ENCODE measurements at places on chromosomes 1 and 21. TPM values are rescaled to one million over a fixed set of nuclear protein-coding genes. Genes with fewer than 3 reads are reported as not detected.

DNA sequence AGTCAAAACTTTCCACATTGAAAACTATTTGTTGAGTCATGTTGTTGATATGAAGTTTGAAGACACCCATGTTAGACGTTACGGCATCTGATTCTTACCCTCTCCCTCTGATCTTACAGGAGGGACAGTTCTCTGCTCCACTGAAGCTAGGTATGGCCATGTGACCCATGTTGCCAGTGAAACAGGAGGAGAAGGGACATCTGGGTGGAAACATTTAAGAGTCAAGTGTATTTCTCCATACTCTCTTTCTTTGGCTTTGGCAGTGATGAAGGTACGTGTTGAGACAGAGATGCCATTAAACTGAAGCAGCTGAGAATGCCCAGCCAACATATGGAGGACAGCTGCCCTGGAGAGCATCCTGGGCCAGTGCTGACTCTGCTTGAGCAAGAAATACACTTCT is 198.4 kb upstream of the PTGFR start:
- no peaks in the 10 kb centered on the region for H3K36me3 ChIP-seq
- H3K4me1 ChIP-seq = peaks cover 6% of the 10 kb centered on the region
- H3K27me3 ChIP-seq = no peaks in the 10 kb centered on the region
- no peak overlapping the region for H3K27ac ChIP-seq
- H3K4me3 ChIP-seq = no peak overlapping the region

Gene NTMT2
- not detected for total RNA-seq

GRCh38 chr1:220767312-220768125 is 19.2 kb upstream of the MTARC1 start:
- DNase-seq = no peak
- no peak overlapping the region for H3K27ac ChIP-seq
- no peaks in the 10 kb centered on the region for H3K36me3 ChIP-seq
- peaks cover 4% of the 10 kb centered on the region for H3K4me1 ChIP-seq

DNA sequence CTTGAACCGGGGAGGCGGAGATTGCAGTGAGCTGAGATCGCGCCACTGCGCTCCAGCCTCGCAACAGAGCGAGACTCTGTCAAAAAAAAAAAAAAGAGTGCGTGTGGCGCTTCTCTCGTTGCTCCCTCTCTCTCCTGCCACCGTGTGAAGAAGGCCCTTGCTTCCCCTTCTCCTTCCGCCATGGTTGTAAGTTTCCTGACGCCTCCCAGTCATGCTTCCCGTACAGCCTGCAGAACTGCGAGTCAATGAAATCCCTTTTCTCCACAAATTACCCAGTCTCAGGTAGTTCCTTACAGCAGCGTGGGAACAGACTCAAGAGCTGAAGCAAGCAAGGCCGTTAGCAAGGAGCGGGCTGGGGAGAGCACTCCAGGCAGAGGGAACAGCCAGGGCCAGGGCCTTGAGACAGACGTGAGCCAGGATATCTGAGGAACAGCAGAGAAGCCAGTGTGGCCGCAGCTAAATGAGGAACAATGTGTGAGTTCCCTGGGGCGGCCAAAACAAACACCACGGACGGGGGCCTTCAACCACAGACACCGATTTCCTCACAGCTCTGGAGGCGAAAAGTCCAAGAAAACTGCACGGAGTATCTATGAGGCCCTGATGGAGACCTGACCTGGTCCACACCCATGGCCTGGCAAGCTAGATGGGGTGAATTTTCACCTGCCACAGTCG is 54.2 kb upstream of the ETS2 start:
- peaks cover 4% of the 10 kb centered on the region for H3K27me3 ChIP-seq
- no peak for DNase-seq
- no peak overlapping the region for H3K4me3 ChIP-seq
- H3K27ac ChIP-seq = no peak overlapping the region

- no peak for DNase-seq
- H3K4me1 ChIP-seq = peaks cover 2% of the 10 kb centered on the region
- H3K4me3 ChIP-seq = no peak overlapping the region
- no peaks in the 10 kb centered on the region for H3K27me3 ChIP-seq
Observed at GRCh38 chr1:91557826-91558225, 57.2 kb downstream of the CDC7 start.

Gene FCGR2B
- total RNA-seq = not detected

DNA sequence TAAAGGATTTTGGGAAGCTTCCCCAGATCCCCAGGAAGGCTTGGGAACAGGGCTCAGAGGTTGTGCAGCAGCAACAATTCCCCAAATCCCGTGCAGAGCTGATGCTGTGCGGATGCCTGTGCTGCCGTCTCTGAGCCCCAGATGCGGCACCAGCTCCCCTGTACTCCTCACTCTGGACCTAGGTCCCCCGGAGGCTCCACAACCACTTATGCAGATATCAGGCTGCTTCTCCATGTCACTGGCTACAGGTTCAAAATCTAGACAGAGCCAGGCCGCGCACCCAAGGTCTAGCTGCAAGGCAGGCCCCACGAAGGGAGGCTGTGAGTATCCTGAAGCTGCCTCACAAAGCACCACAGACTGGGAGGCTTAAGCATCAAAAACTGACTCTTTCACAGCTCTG is 81.6 kb downstream of the PDE9A start:
- H3K4me1 ChIP-seq = peaks cover 2% of the 10 kb centered on the region
- H3K27me3 ChIP-seq = peaks cover 5% of the 10 kb centered on the region
- peaks cover 22% of the 10 kb centered on the region for H3K36me3 ChIP-seq
- no peak for DNase-seq
- no peak overlapping the region for H3K4me3 ChIP-seq

Gene PADI4
- not detected for total RNA-seq

DNA sequence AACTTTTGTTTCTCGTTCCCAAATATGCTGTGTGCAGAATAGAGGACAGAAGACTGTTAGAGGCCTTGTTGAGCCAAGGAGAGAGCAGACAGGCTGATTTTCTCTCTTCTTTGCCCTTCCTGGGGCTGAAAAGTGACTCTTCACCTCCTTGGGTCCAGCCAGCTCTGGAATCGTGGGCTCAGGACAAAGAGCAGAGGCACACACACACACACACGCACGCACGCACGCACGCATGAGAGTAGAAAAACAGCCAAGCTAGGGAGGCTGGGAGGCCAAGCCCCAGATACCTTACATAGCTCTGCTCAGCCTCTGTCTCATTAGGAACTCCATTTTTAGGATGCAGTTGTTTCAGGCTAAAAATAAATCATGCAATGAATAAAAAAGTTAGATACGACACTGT is at the start of gene CASQ2:
TSS of gene CASQ2 (minus strand) at position 166 of the 400 bp plus-strand sequence. CDS start 173 bp downstream, outside the sequence.
- H3K36me3 ChIP-seq = no peaks in the 10 kb centered on the region
- peaks cover 5% of the 10 kb centered on the region for H3K27me3 ChIP-seq
- no peak within 1 kb of the TSS for H3K4me3 ChIP-seq
- H3K27ac ChIP-seq = peak within 1 kb of the TSS; percentile 4
- H3K4me1 ChIP-seq = peaks cover 24% of the 10 kb centered on the region
- DNase-seq = no peak

Gene OR2T33
- total RNA-seq = not detected

- no peak overlapping the region for H3K27ac ChIP-seq
- H3K36me3 ChIP-seq = no peaks in the 10 kb centered on the region
- peak overlapping the region; percentile 65 for H3K4me3 ChIP-seq
- H3K27me3 ChIP-seq = peaks cover 17% of the 10 kb centered on the region
Observed at GRCh38 chr1:26359981-26360806, 6.3 kb upstream of the CRYBG2 start.

Gene GJA5
- not detected for total RNA-seq

Gene KCND3
- total RNA-seq = 3.7 TPM

- peak overlapping the region; percentile 48 for H3K4me3 ChIP-seq
- peak overlapping the region; percentile 96 for H3K27ac ChIP-seq
- DNase-seq = peak; percentile 85
- H3K4me1 ChIP-seq = peaks cover 30% of the 10 kb centered on the region
Observed at GRCh38 chr21:36640721-36641244, 58.1 kb upstream of the SIM2 start.

- H3K4me1 ChIP-seq = peaks cover 16% of the 10 kb centered on the region
- no peak overlapping the region for H3K27ac ChIP-seq
- H3K4me3 ChIP-seq = no peak overlapping the region
- DNase-seq = no peak
Observed at GRCh38 chr1:204316164-204316563, 43.6 kb downstream of the PLEKHA6 start.

Gene HPCAL4
- total RNA-seq = not detected

DNA sequence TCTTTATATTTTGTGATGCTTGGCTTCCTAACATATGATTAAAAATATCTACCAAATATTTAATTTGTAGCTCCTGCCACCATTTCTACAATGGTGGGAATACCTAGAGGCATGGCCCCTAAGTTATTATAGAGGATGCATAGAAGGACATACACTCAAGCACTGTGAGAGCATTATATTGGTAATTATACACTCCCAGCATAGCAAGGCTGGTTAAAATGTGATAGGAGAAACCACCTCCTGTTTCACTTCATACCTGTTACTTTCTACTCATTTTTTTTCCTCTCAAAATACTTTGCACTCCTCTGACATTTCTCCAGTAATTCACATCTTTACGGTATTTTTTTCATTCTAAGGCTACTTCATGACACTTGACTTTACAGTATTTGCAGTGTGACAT is 92.9 kb downstream of the HS2ST1 start:
- H3K36me3 ChIP-seq = peaks cover 3% of the 10 kb centered on the region
- DNase-seq = no peak
- peaks cover 2% of the 10 kb centered on the region for H3K27me3 ChIP-seq
- no peak overlapping the region for H3K4me3 ChIP-seq

GRCh38 chr1:65146908-65147423 is 1.0 kb upstream of the AK4 start:
- H3K4me3 ChIP-seq = peak overlapping the region; percentile 76
- no peak for DNase-seq
- peaks cover 14% of the 10 kb centered on the region for H3K27me3 ChIP-seq
- no peak overlapping the region for H3K27ac ChIP-seq
- H3K36me3 ChIP-seq = no peaks in the 10 kb centered on the region

Gene MMP23B
- total RNA-seq = 162 TPM

Gene TMEM63A
- total RNA-seq = 1.1 TPM

Gene PTGFRN
- 61.2 TPM for total RNA-seq

- DNase-seq = no peak
- peaks cover 24% of the 10 kb centered on the region for H3K36me3 ChIP-seq
- H3K27me3 ChIP-seq = peaks cover 2% of the 10 kb centered on the region
Observed at GRCh38 chr21:43892984-43893535, 28.0 kb downstream of the AGPAT3 start.

DNA sequence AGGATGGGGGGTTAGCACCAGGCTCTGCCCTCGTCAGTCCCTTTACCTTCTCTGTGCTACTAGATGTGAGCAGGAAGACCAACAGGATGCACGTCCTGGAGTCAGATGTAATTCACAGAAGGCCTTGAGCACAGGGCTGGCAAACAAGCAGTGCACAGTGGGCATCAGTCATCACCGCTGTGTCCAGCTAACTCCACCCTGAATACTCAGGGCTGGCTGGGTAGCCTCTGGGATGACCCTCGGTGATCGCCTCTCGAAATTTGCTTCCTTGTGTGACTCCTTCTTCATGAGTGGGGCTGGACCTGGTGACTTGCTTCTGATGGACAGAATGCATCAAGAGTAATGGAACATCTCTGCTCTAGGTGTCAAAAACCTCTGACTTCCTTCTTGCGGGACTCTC is 92.2 kb upstream of the TMPRSS2 start:
- peaks cover 4% of the 10 kb centered on the region for H3K27me3 ChIP-seq
- H3K27ac ChIP-seq = no peak overlapping the region
- no peak for DNase-seq
- H3K4me3 ChIP-seq = no peak overlapping the region
- peaks cover 4% of the 10 kb centered on the region for H3K4me1 ChIP-seq
- H3K36me3 ChIP-seq = no peaks in the 10 kb centered on the region

Gene KRTAP19-1
- not detected for total RNA-seq

Gene FCRL1
- total RNA-seq = not detected

Gene CHIA
- total RNA-seq = not detected

Gene CHRNB2
- total RNA-seq = 44.9 TPM

DNA sequence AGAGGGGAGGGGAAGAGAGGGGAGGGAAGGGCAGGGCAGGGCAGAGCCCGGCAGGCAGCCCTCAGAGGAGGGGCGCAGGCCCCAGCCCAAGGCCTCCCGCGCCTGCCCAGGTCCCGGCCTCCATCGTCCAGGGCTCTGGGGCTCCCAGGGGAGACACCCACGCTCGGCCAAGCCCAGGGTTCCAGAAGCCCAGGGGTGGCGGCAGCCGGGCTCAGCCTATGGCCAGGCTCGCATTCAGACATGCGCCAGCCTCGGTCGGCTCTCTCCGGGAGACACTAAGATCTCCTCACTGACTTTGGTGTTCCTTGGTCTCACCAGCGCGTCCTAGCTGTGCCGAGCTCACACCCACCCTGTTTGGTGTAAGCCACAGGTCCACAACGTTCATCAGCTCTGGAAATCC is 7.1 kb upstream of the ANKRD65 start:
- H3K27ac ChIP-seq = peak overlapping the region; percentile 93
- peaks cover 16% of the 10 kb centered on the region for H3K4me1 ChIP-seq
- H3K4me3 ChIP-seq = peak overlapping the region; percentile 79
- peaks cover 10% of the 10 kb centered on the region for H3K27me3 ChIP-seq
- H3K36me3 ChIP-seq = no peaks in the 10 kb centered on the region

DNA sequence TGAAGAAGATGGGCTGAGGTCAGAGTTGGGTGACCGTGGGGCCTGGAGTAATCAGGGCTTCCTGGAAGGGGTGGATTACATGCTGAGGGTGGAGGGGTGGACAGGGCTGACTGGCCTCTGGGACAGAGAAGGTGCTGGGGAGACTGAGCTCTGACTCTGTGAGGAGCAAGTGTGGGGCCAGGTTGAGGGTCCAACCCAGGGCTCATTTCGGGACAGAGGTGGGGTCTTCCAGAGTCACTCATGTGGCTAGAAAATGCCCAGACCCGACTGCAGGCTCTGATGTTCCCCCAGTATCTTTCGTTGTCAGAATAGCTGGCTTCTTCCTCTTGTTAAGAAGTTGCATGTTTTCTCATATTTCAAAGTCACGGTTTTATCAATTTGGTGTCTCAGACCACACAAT is 311.8 kb downstream of the PTPRU start:
- peaks cover 10% of the 10 kb centered on the region for H3K4me1 ChIP-seq
- DNase-seq = no peak
- no peaks in the 10 kb centered on the region for H3K27me3 ChIP-seq
- no peak overlapping the region for H3K27ac ChIP-seq
- H3K4me3 ChIP-seq = no peak overlapping the region

DNA sequence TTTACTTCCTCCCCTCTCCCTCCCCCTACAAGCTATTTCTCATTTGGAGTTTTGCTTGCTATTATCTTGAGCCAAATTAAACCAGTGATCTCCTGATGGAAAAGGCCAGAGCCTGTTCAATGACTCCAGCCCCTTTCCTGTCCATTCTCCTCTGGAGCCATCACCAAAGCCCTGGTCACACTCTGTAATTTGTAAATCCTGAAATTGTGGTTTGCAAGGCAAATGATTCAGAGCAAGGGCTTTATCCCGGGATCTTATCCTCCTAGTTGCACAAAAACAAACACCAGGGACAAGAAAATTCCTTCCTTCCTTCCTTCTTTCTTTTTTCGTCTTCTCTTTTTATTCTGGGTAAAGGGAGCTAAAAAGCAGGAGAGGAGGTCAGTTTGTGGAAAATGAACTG is 366.1 kb upstream of the ST6GALNAC5 start:
- H3K27me3 ChIP-seq = peaks cover 3% of the 10 kb centered on the region
- no peak overlapping the region for H3K4me3 ChIP-seq
- no peak for DNase-seq
- H3K36me3 ChIP-seq = no peaks in the 10 kb centered on the region
- H3K4me1 ChIP-seq = peaks cover 8% of the 10 kb centered on the region

Gene SHE
- total RNA-seq = 0.07 TPM

Gene COG2
- total RNA-seq = 29.0 TPM
